ENCODE measurements at places on chromosomes 11 and 22.

- no peak for DNase-seq
These were observed 29.8 kb downstream of the ZC3H12C start for GRCh38 chr11:110123003-110123402.

DNA sequence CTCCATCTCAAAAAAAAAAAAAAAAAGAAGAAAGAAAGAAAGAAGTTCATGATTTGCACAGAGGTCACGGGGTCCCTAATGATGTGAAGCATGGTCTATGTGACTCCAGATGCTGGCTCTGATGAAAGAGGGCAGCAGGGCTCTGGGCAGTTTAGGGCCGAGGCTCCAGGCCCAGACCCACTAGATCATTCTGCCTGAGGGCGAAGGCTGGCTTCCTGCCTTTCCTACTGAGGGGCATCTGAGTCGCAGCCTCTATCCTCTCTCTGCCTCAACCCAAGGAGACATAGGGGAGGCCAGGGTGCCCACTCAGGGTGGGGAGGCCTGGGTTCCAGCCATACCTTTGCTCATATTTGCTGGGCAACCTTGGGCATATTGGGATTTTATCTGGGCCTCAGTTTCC, 4.8 kb downstream of the SLC35E4 start:
- DNase-seq, result no peak

GRCh38 chr11:36357831-36358230, 61.7 kb downstream of the PRR5L start:
- no peak for DNase-seq

GRCh38 chr11:20157728-20158127, 2.5 kb downstream of the DBX1 start:
- no peak for DNase-seq

DNA sequence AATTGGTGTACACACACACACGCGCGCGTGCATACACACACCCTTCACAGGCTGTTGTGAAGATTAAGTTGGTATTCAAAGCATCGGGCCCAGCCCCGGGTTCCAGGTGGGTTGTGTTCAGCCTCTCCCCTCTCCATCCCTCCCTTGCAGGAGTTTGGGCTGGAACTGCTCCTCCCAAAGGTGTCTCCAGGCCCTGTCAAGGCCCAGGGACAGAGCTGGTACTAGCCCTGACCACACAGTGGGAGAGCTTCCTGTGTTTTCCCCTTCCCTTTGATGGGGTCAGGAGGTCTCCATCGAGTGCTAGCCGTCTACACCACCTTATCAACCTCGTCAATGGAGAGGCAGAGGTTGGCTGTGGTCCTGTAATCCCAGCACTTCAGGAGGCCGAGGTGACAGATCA, 36.5 kb upstream of the CSNK1E start:
- DNase-seq, result no peak

DNA sequence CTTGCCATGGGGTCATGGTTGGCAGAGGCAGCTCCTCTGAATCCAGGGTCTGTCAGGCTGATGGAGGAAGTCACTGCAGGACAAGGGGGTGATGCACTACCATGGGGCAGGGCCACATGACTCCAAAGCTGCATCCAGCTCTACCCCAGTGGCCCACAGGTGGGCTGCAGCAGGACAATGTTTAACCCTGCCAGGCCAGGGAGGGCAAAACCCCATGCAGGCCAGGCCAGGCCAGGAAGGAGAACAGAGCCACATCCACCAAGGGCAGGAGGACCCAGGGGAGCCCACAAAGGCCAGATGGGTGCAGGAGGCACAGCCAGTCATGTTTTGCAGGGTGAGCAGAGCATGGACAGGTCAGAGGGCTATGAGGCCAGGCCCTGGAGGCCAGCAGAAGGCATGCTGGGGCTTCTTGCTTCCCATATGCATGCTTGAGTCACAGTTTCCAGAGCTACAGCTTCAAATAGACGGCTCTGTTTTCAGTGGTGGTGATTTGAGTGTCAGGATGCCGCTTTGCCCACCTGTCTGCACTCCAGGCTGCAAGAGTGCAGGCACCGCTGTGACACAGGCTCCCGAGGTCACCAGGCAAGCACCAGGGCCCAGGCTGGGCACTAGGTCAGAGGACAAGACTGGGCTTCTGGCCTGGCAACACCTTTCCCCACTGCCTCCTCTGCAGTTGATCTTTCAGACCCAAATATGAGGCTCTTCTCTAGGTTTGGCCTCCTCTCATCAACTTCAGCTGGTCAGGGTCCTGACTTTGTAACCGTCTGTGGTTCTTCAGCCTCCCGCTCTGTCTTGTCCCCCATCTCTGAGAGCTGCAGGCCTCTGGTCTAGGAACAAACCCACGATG, 22.9 kb downstream of the RSPH14 start:
- no peak for DNase-seq

- DNase-seq, result no peak
These were observed 38.1 kb downstream of the SDHAF2 start for GRCh38 chr11:61468002-61468401.

- DNase-seq, result no peak
These were observed 118.0 kb downstream of the FEZ1 start for GRCh38 chr11:125378083-125378482.

GRCh38 chr11:88354912-88355311, 17.4 kb upstream of the CTSC start:
- no peak for DNase-seq

GRCh38 chr11:130278745-130279144, 36.0 kb downstream of the ZBTB44 start:
- no peak for DNase-seq

DNA sequence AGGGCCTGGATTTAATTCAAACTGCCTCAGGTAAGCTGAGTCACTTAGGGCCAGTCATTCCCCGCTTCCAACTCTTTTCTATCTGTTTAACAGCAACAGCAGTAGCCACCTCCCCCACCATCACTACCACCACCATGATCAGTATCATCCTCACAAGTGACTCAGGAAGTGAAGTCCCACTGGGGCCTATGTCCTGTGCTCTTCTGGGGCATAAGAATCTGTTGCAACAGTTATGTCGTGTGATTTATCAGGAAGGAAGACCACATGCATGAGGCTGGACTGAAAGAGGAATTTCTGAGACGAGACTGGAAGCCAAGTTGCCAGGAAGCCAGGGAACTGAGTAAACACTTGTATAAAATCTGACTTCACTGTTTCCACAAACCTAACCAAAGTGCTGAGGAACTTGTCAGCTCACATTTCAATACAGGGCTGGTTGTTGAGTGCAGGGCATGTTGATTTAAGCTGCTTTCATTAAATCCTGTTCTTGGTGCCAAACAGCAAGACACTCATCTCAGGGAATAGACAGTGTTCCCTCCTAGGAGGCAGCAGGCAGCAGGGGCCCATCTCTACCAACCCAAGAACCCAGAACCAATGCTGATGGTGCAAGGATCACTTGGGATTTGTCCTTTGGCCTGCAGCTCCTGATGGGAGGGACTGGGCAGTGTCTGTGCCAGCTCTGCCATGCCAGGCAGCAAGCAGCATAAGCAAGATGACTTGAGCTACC, 226.7 kb upstream of the NARS2 start:
- DNase-seq, result peak; percentile 76

DNA sequence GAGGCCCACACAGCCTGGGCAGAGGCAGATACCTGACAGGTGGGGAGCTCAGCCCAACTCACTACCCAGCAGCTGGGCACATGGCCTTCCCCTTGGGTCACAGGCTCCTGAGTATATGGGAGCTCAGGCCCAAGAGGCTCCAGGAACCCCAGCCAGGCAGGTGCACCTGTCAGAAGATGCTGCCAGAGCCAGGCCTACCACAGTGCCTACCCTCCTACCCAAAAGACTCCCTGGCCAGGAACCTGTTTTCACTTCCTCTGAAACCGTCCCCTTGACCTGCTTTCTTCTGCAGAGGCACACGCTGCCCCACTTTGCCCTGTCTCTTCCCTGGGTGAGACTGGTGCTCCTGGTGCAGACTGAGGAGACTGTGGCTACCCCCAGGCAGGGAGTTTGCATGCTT, 2.9 kb downstream of the CHID1 start:
- no peak for DNase-seq

- no peak for DNase-seq
These were observed 9.1 kb upstream of the SREBF2 start for GRCh38 chr22:41823797-41824196.

- no peak for DNase-seq
These were observed 94.4 kb upstream of the HORMAD2 start for GRCh38 chr22:29985912-29986311.

DNA sequence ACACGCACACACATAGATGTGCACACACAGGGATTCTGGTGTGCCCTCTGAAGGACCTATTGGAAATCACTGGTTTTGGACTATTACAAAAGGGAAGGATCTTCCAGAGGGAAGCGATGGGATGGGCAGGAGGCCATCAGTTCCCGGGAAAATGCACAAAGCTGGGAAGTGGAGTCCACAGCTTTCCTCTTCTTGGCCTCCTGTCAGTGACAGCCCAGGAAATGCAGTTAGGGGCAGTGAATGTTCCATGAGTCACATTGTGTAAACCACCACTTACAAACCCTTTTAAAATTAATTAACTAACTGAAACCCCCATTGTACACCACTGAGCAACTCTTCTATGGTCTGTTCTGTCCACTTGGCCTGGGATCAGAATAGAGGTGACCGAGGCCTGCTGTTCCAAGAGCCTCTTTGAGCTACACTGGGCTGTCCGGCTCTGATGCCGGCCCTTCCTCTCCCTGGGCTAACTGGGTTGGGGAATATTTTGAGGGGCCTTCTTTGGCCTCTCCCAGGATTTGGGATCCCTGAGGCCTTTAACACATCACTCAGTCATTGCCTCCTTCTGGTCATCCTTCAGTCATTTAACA, 137.7 kb downstream of the FEZ1 start:
- DNase-seq, result no peak

DNA sequence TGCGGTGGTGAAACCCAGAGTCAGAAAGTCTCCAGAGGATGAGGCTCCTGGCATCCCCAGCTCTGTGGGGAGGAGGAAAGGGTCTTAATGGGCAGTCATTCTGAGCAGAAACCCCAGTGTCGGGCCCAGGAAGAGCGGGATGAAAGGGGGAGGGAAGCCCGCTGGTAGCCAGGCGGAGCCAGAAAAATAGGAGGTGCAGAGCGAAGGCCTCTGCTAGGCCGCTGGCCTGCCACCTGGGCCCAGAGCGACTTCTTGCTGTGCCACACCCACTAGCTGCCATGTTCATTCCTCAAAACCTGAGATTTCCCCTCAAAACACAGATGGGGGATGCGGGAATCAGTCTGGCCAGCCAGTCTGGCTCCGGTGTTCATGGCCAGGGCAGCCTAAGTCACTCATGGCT, 650 bp upstream of the POU2AF3 start:
- no peak for DNase-seq

GRCh38 chr11:125155100-125155444, 9.5 kb upstream of the PKNOX2 start:
- no peak for DNase-seq

DNA sequence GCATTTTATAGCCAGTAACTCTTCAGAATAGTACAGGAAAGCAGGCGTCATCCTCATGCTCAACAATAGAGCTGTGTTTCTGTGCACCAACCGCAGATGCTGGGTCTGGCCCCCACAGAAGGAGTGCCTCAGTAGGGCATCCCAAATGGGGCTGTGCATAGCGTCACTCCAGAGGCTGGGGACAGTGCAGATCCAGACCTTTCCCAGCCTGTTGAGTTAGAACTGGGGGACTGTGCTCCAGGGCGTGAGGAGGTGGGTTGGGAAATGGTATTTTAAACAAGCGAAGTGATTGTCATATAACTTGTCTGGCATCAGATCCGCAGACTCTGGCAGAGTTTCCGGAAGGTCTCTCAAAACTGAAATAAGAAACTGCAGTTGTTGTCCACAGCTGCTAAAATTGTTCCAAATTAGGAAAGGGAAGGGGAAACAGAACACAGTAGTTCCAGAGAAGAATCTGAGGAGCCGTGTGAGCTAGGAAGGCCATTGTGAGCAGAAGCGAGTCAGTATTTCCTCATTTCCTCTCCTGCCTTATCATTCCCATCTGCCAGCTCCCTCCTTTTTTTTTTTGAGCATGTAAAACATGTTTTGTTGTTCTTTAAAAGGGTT, 52.2 kb downstream of the JAM3 start:
- DNase-seq, result peak; percentile 90

DNA sequence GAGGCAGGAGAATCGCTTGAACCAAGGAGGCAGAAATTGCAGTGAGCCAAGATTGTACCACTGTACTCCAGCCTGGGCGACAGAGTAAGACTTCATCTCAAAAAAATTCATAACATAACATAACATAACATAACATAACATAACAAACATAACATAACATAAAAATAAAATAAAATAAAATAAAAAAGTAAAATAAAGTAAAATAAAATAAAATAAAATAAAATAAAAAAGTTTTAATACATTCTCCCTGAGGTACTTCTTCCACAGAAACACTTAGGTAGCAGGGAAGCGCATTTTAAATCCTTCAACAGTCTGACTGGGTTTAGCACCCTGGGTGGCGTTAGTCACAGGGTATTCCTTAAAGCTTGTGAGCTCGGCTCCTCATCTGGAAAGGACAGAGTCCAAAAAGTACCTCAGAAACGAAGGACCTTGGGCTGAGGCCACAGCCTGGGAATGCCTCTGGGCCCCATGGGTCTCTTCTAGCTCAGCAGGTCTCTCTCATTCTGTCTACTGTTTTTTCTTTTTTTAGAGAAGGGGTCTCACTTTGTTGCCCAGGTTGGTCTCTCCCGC, 41.7 kb downstream of the MICAL3 start:
- DNase-seq, result no peak

DNA sequence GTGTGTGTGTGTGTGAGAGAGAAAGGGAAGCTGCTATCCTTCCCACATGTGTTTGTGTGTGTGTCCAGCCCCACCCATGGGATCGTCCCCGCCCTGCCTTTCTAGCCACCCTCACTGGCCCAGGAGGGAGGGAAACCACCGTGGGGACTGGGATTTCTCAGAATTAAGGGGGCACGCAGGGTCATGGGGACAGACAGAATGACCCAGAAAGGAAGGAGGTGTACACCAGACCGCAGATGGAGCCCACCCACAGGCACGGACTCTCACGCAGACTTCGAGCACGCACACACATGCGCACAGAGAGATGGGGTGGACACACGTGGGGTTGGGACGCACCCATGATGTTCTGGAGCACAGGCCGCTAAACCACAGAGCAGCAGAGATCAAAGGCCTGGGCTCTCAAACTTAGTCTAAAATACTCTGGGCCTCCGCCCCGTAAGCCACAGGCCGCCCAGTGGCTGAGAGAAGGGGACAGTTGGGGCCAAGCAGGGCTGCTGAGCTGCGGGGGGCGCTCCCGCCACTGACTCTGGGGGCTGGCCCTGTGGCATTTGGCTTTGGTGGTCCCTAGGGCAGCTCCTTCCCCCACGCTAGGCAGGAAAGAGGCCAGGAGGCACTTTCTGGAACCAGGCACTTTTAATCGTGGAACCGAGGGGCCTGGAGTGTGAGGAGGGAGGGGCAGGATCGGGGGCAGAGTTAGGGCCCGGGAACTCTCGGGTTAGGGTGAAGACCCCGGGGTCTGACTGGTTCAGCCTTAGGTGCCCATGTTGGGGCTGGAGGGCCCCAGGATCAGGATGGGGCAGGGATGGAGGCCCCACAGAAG, 1.5 kb downstream of the IFITM5 start:
- DNase-seq, result no peak

- peak; percentile 69 for DNase-seq
These were observed 11.0 kb downstream of the POU2AF3 start for GRCh38 chr11:111309215-111309915.
